ENCODE measurements at places on chromosomes 4 and X.

DNA sequence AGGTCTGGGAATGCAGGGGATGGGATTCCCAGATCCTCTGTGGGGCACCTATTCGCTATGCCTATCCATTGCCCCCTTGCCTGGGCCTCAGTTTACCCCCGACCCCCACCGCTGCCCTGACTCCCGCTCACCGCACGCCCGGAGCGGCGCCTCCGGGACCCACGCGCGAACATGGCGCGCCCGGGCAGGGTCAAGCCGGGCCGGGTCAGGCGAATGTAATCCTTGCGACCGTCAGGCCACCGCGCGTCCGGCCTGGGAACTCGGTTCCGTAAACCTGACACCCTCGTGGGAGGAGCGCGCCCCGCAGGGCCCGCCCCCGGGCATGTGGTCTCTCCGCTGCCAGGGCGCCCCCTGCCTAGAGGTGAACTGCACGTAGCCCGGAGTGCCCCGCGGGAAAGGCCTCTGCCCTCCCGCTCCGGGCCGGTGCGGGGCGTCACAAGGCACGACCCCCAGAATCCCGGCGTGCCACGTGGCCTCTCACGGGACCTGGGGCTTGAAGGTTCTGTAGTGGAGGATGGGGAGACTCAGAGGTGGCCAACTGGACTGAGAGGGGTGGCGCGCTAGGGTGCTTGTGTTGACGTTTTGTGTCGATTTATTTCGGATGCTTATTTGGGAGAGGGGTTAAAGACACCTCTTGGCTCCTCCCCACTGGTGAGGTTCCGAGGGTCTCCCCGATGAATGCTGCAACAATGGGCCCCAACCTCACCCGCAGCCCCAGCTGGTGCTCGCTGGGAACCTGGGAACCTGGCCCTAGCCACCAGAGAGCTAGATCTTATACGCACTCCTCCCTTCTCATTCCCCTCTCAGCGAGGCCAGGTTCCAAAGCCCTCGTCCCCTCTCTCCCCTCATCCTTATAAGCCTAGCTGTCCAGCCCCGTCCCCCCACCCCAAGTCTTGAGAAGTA is at the start of gene PRICKLE3:
Gene PRICKLE3, minus strand, starts transcription at position 249 of the 903 bp plus-strand sequence. Its CDS starts 76 bp downstream, at position 173.
- peak; percentile 67 for DNase-seq

GRCh38 chr4:151692821-151693673 is 67.8 kb downstream of the GATB start:
- no peak for DNase-seq

GRCh38 chr4:145825255-145825654 is 113.4 kb downstream of the ZNF827 start:
- DNase-seq = no peak

DNA sequence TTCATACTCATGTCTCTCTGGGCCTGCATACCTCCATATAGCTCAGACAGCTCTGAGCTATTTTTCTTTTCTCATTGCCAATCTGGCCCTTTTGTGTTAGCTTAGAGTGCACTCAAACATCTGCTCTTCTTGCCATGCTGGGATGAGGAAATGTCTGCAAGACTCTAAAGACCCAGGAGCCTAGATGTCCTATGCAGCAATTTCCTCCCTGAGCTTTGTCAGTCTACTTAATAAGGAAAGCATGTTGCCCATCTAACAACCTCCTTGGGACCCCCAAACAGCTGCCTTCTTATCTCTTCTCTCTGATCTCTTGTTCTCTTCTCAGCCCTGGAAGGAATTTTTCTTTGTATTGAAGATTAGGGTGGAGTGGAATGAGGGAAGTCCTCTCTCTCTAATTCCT is 69.2 kb downstream of the UCHL1 start:
- DNase-seq = no peak

DNA sequence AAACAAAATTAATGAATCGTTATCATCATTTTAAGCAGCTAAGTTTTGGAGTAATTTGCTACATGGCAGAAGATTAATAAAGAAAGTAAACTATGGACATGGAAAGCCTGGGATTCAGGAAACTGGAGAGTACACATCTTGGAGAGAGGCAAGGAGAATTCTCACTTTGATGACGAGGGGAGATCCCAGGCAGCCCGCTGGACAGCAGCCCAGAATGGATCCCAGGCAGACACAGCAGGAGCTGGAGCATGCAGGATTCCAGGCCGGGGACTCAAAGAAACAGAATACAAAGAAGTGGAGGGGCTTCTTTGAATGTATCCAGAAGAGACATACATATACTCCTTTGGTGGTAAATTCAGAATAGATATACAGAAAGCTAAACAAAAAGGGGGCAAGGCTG is 118.0 kb upstream of the ATP6AP2 start:
- DNase-seq = no peak

GRCh38 chr4:139682741-139683151 is 17.1 kb downstream of the MGST2 start:
- DNase-seq = no peak

GRCh38 chrX:69085151-69085550 is 80.1 kb downstream of the PJA1 start:
- no peak for DNase-seq

DNA sequence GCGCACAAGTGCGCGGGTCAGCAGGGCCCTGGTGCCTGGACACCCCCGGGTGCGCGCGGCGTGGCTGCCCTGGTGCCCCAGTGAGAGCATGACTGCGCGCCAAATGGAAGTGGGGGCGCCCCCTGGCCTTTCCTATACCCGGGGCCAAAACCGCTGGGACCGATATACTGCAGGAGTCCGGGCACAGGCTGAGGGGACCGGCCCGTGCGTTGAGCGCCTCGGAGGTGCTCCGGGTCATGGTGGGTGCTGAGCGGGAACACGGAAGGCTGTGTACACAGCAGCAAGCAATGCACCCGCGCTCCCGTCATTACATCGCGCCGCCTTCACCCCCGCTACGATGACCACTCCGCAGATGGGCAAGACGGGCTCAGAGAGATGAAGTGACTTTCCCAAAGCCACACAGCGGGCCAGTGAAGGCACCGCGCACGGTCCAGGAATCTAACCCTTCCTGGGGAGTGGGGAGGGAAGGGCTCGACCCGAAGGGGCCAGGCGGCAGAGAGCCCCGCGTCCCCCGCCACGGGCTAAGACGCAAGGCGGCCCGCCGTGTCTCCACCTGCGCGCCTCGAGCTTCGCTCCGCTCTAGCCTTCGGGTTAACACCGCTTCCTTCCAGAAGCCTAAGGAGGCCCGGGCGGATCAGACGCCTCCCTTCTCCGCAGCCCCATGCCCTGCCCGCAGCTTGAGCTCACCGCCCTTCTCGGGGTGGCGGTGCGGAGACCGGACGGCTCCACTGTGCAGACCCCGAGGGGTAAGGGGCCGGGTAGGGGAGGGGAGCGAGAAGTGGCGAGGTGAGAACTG is 11.3 kb downstream of the HMX1 start:
- DNase-seq = no peak

DNA sequence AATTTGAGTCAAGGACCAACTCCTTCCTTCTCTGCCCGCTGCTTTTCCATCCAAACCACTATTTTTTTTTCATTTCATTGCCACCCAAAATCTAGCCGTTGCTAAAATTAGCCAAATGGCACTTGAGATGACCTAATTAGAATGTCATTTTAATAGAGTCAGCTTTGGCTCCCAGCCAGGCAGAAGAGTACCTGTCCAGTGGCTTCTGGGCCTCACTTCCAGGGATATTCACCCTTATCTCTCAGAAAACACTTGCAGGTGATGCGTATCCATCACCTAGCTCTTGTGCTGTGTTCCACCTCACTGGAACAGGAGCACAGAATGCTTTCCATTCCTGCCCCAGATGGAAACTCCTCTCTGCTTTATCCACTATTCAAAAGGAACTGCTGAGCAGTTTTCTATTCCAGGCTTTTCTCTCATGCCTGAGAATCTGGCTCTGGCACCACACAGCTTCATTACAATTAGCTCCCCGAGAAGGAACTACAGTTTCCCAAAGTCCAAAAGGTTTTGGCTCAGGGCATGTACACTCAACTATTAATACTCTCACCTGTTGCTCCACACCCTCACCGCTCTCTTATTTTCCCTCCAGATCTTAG is 18.5 kb downstream of the MAGEA9B start:
- DNase-seq = no peak

Data from NCI-H345 (cell line).